ENCODE measurements at places on chromosomes 16 and 17. TPM values are rescaled to one million over a fixed set of nuclear protein-coding genes. Genes with fewer than 3 reads are reported as not detected.

DNA sequence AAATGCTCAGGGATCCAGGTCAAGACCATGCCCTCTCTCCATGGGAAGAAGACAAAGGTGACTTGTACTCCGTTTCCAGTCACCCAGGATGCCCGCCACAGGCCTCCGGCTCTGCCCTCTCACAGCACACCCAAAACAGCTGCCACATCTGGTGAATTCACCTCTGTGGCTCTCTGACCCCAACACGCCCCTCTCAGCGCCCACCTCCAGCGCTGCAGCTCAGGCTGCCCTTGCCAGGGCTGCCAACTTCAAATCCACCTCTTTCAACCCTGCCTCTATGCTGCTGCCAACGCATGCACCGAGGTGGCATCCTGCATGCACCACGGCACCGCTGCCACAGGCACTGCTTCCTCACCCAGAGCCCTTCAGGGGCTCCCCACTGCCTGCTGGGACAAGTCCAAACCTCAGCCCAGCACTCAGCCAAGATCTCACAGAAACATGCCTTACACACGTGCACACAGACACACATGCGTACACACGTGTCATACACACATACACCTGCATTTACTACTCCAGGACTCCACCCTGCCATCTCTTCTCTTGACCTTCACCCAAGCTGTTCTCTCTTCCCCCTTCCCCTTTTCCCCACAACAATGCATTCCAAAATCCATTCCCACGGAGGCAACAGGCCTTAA lies 7.5 kb downstream of the HID1 start:
- DNase-seq = no peak
- no peaks in the 10 kb centered on the region for H3K36me3 ChIP-seq
- no peak overlapping the region for H3K4me3 ChIP-seq
- no peak overlapping the region for H3K27ac ChIP-seq
- no peaks in the 10 kb centered on the region for H3K4me1 ChIP-seq
- no peaks in the 10 kb centered on the region for H3K27me3 ChIP-seq

MT1X gene
- 1,918 TPM for total RNA-seq

- no peaks in the 10 kb centered on the region for H3K27me3 ChIP-seq
- DNase-seq = no peak
- no peak overlapping the region for H3K4me3 ChIP-seq
- no peaks in the 10 kb centered on the region for H3K36me3 ChIP-seq
- H3K27ac ChIP-seq = peak overlapping the region; percentile 56
- H3K4me1 ChIP-seq = peaks cover 40% of the 10 kb centered on the region
Measured at GRCh38 chr17:78380370-78380769, 1.9 kb downstream of the PGS1 start.

DNA sequence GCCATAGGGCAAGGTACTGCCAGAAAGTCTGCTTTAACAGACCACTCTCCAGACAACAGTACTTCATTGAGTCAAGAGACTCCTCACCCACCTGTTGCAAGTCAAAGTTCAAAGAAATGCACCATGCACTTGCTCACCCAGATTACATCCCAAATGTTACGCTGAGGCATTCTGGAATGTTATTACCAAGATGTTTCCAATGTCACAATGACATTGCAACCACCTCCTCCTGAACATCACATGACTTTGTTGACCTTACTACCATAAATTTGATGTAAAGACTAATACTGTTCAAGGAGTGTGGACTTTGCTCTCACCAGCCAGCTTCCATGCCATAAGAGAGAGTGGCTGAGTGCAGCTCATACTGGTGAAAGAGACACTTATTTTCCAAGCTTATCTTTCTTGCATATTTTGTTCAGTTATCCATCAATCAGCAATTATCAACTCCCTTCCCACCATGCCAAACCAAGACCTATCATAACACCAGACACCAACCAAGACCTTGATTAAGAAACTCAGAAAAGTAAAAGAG lies 58.5 kb upstream of the BCAR1 start:
- H3K36me3 ChIP-seq = no peaks in the 10 kb centered on the region
- no peaks in the 10 kb centered on the region for H3K27me3 ChIP-seq
- no peak overlapping the region for H3K27ac ChIP-seq
- DNase-seq = no peak
- H3K4me3 ChIP-seq = no peak overlapping the region
- H3K4me1 ChIP-seq = peaks cover 13% of the 10 kb centered on the region

DNA sequence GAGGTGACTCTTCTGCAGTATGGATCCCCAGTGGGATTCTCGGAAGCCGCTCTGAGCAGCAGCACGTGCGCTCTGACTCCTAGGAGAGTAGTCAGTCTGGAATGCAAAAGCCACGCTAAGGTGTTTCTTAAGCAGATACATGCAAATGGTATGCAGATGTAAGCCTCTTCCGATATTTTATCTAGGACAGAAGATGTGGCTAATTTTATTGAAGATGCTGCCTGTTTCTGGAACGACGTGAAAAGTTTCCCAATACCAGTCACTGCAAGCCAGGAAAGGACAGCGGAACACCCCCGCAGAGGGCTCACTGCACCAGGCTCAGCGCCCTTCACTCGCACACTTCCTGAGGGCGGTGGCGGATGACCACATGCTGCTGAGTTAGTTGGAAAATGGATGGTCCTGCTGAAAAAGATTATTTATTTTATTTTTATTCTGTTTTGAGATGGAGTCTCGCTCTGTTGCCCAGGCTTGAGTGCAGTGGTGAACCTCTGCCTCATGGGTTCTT lies 10.1 kb downstream of the FADS6 start:
- no peaks in the 10 kb centered on the region for H3K4me1 ChIP-seq
- H3K27me3 ChIP-seq = peaks cover 38% of the 10 kb centered on the region
- no peak for DNase-seq
- no peak overlapping the region for H3K27ac ChIP-seq
- no peak overlapping the region for H3K4me3 ChIP-seq

- no peak overlapping the region for H3K4me3 ChIP-seq
- DNase-seq = no peak
- H3K4me1 ChIP-seq = no peaks in the 10 kb centered on the region
- no peaks in the 10 kb centered on the region for H3K27me3 ChIP-seq
Measured at GRCh38 chr16:90008708-90009145, 10.5 kb downstream of the DBNDD1 start.

GRCh38 chr17:47199627-47200324 lies 9.4 kb upstream of the MYL4 start:
- no peak overlapping the region for H3K4me3 ChIP-seq
- no peaks in the 10 kb centered on the region for H3K27me3 ChIP-seq
- H3K36me3 ChIP-seq = no peaks in the 10 kb centered on the region
- no peak for DNase-seq
- peaks cover 10% of the 10 kb centered on the region for H3K4me1 ChIP-seq

- DNase-seq = no peak
- H3K4me1 ChIP-seq = no peaks in the 10 kb centered on the region
- no peaks in the 10 kb centered on the region for H3K36me3 ChIP-seq
- H3K27me3 ChIP-seq = no peaks in the 10 kb centered on the region
- H3K4me3 ChIP-seq = no peak overlapping the region
Measured at GRCh38 chr16:49675413-49675812, 180.5 kb downstream of the ZNF423 start.

- DNase-seq = no peak
- no peaks in the 10 kb centered on the region for H3K36me3 ChIP-seq
Measured at GRCh38 chr17:62666801-62667591, 39.5 kb downstream of the MRC2 start.

DNA sequence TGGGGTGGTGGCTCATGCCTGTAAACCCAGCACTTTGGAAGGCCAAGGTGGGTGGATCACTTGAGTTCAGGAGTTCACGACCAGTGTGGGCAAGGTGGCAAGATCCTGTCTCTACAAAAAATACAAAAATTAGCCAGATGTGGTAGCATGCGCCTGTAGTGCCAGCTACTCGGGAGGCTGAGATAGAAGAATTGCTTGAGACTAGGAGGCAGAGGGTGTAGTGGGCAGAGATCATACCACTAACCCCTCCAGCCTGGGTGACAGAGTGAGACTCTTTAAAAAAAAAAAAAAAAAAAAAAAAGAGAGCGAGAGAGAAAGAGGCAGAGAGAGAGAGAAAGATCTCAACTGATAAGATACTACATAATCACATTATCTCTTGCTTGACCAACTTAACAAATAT lies 45.9 kb downstream of the KANSL1 start:
- H3K4me1 ChIP-seq = peaks cover 85% of the 10 kb centered on the region
- DNase-seq = no peak
- no peaks in the 10 kb centered on the region for H3K27me3 ChIP-seq
- no peak overlapping the region for H3K4me3 ChIP-seq

- H3K27me3 ChIP-seq = no peaks in the 10 kb centered on the region
- no peak overlapping the region for H3K27ac ChIP-seq
- H3K4me3 ChIP-seq = no peak overlapping the region
- no peaks in the 10 kb centered on the region for H3K36me3 ChIP-seq
- no peak for DNase-seq
Measured at GRCh38 chr16:3047387-3047720, 993 bp downstream of the MMP25 start.

DNA sequence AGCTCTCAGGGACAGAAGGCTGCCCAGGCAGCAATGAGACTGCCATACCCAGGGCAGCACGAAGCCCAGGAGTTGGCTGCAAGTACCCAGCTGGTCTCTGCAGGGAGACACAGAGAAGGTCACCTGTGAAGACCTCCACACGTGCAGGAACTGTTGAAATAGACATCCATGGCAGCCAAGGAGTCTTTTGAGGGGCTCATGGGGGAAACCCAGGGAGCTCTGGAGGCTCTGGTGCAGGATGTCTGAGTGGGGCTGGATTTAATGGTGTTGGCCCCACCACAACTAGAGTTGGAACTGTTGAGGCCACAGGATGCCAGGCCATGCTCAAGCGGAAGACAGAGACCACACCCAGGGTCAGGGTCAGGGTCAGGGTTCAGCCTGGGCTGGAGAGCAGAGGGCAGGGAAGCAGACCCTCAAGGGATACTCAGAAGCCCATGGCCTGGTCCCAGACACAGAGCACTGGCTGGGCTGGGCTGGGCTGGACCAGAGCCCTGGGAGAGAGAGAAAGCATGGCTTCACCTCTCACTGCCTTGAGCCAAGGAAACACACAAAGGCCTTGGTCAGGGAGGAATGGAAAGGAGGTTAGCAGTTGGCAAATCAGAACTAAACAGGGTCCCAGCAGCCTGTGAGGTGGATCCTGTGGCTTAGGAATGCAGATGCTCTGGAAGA lies 21.4 kb downstream of the PITPNM3 start:
- H3K27me3 ChIP-seq = no peaks in the 10 kb centered on the region
- DNase-seq = no peak
- no peaks in the 10 kb centered on the region for H3K4me1 ChIP-seq
- no peak overlapping the region for H3K27ac ChIP-seq
- peaks cover 7% of the 10 kb centered on the region for H3K36me3 ChIP-seq
- no peak overlapping the region for H3K4me3 ChIP-seq

GRCh38 chr17:60135951-60136666 lies 13.7 kb upstream of the CA4 start:
- no peak for DNase-seq
- no peak overlapping the region for H3K27ac ChIP-seq
- peaks cover 36% of the 10 kb centered on the region for H3K27me3 ChIP-seq
- no peak overlapping the region for H3K4me3 ChIP-seq
- H3K4me1 ChIP-seq = peaks cover 27% of the 10 kb centered on the region
- no peaks in the 10 kb centered on the region for H3K36me3 ChIP-seq

NPW gene
- total RNA-seq = not detected

TPPP3 gene
- 6.8 TPM for total RNA-seq

GRCh38 chr16:67349172-67349571 lies 22.6 kb downstream of the LRRC36 start:
- no peak overlapping the region for H3K27ac ChIP-seq
- no peak for DNase-seq

DNA sequence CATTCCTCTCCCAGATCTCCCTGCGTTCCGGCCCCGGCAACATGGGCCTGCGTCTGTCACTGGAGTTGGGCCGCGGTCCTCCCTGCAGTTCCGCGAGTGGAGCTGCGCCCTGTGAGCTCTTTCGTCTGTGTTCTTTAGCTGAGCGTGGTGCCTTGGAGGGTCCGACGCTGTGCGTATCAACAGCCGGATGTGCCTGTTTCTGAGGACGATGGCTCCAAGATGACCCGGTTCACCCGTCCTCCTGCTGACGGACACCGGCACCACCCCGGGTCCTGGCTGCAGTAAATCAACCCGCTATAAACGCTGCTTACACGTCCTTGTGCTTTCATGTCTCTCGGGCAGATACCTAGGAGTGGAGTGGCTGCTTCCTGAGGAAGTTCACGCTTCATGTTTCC lies 44.8 kb upstream of the GNG13 start:
- H3K27ac ChIP-seq = no peak overlapping the region
- H3K4me1 ChIP-seq = no peaks in the 10 kb centered on the region
- H3K4me3 ChIP-seq = no peak overlapping the region
- no peak for DNase-seq

GRCh38 chr17:57739402-57740234 lies 5.5 kb downstream of the CCDC182 start:
- H3K4me1 ChIP-seq = no peaks in the 10 kb centered on the region
- H3K36me3 ChIP-seq = no peaks in the 10 kb centered on the region
- no peak overlapping the region for H3K4me3 ChIP-seq
- H3K27me3 ChIP-seq = no peaks in the 10 kb centered on the region
- no peak overlapping the region for H3K27ac ChIP-seq

PRSS22 gene
- total RNA-seq = not detected

GRCh38 chr16:21026846-21027245 lies 123.8 kb downstream of the DNAH3 start:
- H3K4me3 ChIP-seq = no peak overlapping the region
- no peaks in the 10 kb centered on the region for H3K27me3 ChIP-seq
- no peaks in the 10 kb centered on the region for H3K36me3 ChIP-seq
- H3K4me1 ChIP-seq = no peaks in the 10 kb centered on the region
- no peak for DNase-seq

- peak; percentile 7 for DNase-seq
- H3K36me3 ChIP-seq = no peaks in the 10 kb centered on the region
- H3K4me1 ChIP-seq = peaks cover 7% of the 10 kb centered on the region
- peak overlapping the region; percentile 89 for H3K4me3 ChIP-seq
- H3K27me3 ChIP-seq = no peaks in the 10 kb centered on the region
- H3K27ac ChIP-seq = peak overlapping the region; percentile 73
Measured at GRCh38 chr17:35089586-35090296, 26.2 kb upstream of the RFFL start.

- no peaks in the 10 kb centered on the region for H3K27me3 ChIP-seq
- DNase-seq = no peak
- peak overlapping the region; percentile 17 for H3K27ac ChIP-seq
- H3K4me1 ChIP-seq = no peaks in the 10 kb centered on the region
- no peak overlapping the region for H3K4me3 ChIP-seq
Measured at GRCh38 chr17:72538901-72539352, 418.1 kb downstream of the SOX9 start.

DNA sequence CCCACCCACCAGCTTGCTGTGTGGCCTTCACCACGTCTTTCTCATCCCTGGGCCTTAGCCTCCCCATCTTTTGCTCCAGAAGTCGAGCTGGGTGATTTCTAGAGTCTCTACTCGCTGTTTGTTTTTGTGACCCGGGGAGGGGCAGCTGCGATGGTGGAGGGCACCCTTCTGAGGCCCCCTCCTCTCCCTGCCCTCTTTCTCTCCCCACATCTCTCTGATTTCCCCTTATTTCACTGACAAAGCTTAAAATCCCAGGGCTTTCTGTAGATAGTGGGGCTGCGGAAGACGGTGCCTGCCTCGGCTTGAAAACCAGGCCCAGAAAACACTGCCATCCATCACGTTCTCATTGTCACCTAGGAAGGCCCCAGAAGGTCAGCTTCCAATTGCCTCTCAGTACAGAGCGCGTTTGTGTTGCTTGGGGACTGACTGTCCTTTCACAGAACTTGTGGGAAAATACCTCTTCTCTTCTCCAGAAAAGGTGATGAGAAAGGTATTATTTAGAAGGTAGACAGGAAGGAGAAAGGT lies 95.1 kb downstream of the NTN1 start:
- H3K27ac ChIP-seq = peak overlapping the region; percentile 74
- H3K4me3 ChIP-seq = no peak overlapping the region
- H3K36me3 ChIP-seq = no peaks in the 10 kb centered on the region
- no peaks in the 10 kb centered on the region for H3K27me3 ChIP-seq
- peaks cover 21% of the 10 kb centered on the region for H3K4me1 ChIP-seq
